ENCODE measurements at places on chromosomes 13 and 19.

DNA sequence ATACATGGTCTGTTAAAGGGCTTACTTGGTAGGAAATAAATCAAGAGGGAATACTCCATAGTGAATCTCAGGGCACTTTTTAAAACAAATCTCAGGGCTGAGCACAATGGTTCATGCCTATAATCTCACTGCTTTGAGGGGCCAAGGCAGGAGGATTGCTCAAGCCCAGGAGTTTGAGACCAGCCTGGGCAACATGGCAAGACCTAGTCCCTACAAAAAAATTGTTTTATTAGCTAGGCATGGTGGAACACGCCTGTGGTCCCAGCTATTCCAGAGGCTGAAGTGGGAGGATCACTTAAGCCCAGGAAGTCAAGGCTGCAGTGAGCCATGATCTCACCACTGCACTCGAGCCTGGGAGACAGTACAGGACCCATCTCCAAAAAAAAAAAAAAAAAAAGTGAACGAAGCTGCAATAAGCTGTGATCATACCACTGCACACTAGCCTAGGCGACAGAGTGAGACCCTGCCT, 25.2 kb downstream of the ABCC4 start:
- no peak for DNase-seq

- no peak for DNase-seq
Observed at GRCh38 chr19:55491546-55492360, 3.5 kb downstream of the SSC5D start.

- DNase-seq = peak; percentile 58
Observed at GRCh38 chr13:99307648-99308339, 595 bp upstream of the GPR183 start.

DNA sequence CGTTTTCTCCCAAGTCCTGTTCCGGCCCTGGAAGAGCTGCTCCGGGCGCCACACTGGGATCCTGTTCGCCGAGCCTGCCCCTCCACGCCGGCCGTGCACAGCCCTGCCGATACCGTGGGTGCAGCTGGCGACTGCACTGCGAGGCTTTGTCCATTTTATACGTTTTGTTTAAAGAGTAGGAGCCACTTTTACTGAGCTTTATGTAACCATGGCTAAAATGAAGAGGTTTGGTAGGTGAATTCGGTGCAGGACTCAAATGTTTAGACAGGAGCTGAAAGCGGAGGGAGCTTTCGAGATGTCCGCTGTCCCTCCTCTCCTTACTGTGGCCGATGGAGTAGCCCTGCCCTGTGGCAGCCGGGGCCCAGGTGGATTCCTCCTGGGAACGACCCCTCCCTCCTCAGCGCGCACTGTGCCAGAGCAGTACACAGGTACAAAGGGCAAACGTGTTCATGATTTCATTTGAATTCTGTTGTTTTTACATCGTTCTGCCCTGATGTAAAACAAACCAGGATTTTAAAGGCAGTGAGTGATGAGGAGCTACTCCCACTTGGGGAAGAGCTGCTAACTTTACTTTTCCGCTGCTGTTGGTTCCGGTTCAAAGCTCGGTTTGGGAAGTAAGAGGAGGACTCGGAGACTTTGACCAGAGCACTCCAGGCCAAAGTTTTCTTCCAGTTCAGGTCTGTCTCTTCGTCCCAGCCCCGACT, 1.7 kb downstream of the COL4A2 start:
- DNase-seq = no peak

DNA sequence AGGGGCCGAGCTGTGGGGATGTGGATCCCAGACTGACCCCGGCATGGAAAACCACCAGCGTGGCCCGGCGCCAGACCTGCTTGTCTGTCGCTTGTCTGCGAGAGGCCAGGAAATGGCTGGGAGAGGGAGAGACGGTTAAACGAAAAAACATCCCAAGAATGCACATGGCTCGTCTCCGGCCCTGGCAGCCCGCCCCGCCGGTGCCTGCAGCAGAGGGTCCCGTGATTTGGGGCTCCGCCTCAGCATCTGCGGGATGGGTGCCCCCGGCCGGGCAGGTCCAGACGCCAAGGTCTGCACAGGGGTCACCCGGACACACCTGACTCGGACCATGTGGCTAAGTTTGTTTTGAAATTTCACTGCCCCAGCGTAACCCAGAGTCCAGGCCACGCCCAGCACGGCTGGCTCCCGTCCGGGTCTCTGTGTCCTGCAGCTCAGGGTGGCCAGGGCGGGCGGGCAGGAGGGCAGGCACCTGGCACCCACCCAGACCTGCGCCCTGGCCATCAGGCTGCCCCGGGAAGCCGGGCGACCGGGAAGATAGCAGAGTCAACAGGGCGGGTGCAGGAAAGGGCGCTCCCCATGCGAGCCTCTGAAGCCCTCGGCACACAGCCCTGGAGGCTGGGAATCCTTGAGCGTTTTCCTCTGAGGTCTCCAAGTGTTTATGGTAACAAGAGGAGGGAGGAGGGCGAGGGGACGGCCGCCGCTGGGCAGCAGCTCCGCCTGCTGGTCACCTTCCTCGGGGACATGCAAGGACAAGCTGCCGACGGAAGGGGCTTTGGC, 103.2 kb downstream of the GADD45B start:
- DNase-seq = peak; percentile 80

GRCh38 chr13:38848360-38848759, 142.3 kb downstream of the STOML3 start:
- DNase-seq = no peak

All from common myeloid progenitor, CD34-positive (primary cell).